ENCODE measurements at places on chromosomes 13 and 19.

- no peak for DNase-seq
Observed at GRCh38 chr13:106636492-106636891, 68.6 kb upstream of the ARGLU1 start.

GRCh38 chr13:102846261-102847015, 606 bp downstream of the ERCC5 start:
- DNase-seq = no peak

DNA sequence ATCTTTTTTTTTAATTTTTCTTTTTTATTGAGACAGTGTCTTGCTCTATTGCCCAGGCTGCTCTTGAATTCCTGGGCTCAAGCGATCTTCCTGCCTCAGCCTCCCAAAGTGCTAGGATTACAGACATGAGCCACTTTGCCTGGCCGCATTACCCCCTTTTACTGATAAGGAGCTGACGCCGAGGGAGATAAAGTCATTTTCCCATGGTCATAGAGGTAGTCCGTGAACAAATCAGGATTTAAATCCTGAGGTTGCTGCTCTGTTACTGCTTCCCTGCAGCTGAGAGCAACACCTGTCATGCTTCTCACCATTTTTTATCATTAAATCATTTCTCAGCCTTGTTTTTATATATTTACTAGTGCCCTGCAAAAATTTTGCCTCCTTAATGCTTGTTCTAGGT, 7.4 kb downstream of the CYSLTR2 start:
- no peak for DNase-seq

DNA sequence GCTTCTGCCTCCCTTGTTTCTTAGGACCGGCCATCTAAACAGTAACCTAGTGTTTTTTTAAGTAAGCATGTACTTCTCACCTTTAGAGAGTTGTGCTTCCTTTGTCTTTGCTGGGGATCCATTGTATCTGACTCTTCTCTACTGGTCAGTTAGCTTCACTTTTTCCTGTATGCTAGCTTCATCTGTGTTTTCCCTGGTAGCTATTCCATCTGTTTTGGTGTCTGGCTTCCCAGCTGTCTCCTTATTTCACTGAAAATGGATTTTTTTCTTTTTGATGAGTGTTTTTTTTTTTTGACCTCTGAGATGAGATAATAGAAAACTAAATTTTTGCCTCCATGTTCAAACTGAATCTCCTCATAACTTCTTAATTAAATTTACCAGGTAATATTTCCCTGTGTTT, 637.0 kb upstream of the SLC10A2 start:
- no peak for DNase-seq

DNA sequence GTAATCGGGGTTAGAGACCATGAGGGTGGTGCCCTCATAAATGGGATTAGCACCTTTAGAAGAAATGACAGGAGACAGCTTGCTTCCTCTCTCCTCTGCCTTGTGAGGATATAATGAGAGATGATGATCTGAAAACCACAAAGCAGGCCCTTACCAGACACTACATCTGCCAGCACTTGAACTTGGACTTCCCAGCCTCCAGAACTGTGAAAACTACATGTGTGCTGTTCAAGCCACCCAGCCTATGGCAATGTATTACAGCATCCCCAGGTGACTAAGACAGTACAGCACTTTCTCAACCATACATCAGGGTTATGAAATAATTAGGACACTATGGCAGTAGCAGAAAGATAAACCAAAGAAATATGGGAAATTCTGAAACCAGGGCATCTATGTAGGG, 7.4 kb downstream of the ZNF564 start:
- no peak for DNase-seq

GRCh38 chr13:108919036-108919907, 289.9 kb downstream of the MYO16 start:
- DNase-seq = no peak

DNA sequence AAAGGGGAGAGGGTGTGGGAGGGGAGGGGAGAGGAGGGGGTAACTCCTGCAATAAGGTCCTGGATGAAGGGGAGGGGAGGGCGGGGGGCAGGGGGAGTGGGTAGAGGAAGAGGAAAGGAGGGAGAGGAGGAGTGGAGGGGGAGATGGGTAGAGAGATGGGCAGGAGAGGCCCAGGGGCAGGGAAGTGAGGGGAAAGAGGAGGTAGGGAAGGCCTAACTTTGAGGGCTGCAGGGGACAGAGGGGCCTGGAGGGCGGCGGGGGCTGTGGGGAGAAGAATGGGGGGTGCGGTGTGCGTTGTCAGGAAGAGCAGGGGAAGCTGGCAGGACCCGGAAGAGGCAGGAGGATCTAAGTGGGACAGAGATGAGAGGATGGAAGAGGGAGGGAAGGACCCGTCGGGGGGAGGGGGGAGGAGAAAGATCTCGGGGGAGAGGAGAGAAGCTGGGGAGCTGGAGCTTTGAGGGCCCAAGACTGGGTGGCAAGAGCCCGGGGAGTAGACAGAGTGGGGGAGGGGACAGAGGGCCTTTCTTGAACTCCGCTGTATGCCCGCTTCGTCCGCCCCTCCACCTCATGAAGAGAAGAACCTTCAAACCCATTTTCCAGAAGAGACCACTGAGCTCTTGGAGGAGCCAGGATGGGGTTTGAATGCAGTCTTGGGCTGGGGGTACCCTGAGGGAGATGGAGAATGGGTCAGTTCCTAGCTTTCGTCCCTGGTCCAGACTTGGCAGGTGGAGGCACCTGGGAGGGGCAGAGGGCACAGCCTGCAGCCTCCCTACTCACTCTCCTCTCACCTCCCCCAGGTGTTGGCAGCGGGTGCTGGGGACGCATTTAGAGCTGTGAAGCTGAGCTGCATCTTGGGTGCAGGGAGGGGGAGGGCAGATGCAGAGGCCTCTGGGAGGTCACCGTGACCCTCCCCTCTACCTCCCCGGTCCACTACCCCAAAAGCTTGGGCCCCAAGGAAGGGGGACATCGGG, 778 bp upstream of the LRRC4B start:
- no peak for DNase-seq

DNA sequence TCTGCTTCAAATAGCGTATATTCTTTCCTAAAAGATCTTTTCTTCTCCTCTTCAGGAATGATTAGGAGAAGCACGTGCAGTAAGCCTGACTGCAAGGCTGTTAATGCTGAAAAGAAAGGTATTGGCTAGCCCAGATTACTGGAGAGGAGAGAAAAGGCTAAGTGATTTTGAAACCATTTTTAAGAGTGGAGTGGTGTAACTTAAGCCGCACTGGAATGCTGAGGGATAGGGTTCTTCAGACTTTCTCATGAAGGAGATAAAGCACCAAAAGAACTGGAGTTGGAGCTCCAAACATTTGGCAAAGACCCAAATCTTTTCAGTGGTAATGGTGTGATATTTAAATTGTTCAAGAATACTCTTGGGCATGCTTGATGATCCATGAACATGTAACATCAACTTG, 388.3 kb downstream of the COG6 start:
- no peak for DNase-seq

DNA sequence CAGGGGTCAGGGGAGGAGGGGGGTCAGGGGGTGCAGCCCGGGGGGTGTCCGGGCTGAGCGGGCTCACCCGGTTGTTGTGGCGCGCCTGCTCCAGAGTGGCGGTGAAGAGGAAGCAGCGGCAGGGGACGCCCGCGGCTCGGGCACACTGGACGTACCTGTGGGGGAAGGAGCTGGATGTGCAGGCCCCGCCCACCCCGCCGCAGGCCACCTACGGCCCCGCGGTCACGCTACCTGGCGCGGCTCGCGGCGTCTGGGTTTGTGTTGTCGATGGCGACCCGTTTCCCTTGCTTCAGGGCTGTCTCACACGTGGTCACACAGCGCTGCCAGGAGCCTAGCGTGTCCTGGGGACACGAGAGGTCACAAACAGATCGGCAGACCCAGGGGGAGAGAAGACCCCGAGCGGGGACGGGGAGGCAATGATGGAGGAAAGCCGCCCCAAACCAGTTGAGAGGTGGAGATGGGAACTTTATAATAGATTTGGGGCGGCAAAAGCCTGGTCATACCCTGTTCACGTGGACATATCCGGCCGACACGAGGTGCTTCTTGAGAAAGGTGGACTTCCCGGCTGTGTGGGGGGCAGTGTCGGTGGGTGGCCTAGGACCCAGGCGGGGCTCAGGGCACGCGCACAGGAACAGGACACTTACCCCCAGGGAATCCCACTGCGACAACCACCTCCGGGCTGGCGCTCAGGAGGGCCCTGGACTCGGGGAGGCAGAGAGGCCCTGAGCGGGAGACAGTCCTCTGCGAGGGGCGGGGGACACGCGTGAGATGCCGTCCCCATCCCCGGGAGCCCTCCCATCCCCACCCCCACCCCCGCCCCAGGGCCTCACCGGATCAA, 5.6 kb downstream of the PNKP start:
- no peak for DNase-seq

GRCh38 chr19:18636183-18636968, 452 bp upstream of the KLHL26 start:
- DNase-seq = peak; percentile 86

GRCh38 chr19:10567656-10568055, 1.1 kb downstream of the CDKN2D start:
- DNase-seq = no peak

- DNase-seq = no peak
Observed at GRCh38 chr13:41780715-41781706, 179.9 kb downstream of the VWA8 start.

- no peak for DNase-seq
Observed at GRCh38 chr13:50941146-50941545, 31.6 kb downstream of the RNASEH2B start.

- no peak for DNase-seq
Observed at GRCh38 chr19:34493649-34494044, 12.1 kb downstream of the WTIP start.

DNA sequence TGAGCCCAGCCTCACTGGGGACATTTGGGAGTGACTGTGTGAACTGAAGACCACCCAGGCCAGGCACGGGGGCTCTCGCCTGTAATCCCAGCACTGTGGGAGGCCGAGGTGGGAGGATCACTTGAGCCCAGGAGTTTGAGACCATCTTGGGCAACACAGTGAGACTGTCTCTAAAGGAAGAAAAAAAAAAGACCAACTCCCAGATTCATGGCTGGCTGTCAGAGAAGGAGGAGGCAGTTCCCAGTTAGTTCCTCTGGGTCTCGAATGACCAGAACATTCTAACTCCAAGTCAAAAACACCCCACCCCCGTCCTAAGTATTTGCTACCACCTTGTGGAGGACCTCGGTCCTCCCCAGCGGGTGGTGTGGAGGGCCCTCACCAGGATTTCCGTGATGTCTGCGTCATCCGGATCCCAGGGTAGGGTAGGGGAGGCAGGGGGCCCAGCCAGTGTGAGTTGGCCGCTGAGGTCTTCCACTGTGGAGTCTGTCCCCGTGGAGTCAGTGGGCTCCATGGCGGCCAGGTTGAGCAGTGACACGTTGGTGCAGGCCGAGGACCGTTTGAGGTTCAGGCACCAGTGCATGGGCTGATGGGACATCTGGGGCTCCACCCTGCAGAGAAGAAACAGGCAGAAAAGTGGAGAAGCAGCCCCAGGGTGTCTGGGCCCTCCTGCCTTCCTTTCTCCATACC, 1.3 kb downstream of the TSKS start:
- DNase-seq = no peak

DNA sequence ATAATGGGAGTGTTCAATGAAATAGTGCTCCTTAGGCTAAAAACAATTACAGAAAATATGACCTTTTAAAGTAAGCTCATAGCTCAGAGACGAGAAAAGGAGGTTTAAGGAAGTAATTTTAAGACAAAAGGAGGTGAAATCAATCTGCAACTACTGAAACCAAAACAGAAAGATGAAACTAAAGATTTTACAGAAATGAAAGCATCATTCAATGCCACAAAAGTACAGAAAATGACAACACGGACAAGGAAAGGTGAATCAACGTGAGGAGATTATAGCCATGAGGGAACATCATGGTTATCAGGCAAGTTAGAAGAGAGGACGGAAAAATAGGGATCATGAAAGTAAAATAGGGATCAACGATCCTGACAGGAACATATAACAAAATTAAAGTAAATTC, 745.2 kb downstream of the PCDH17 start:
- no peak for DNase-seq

DNA sequence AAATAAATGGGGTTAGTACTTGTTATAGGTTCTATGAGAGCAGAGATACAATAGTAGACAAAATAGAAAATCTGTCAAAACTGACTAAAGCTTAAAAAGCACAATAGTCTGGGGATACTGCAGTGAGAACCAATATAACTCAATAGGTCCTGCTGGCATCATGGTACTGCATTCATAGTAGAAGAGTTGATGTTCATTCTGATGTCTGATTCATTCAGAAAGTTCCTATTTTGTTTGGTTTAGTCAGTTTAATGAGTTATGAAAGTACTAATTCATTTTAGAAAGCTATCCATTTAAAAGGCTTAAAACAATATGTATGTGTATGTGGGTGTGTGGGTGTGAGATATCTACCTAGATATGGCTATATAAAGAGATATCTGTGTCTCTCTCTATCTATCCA, 152.8 kb downstream of the LHFPL6 start:
- DNase-seq = no peak

GRCh38 chr13:98826146-98826545, 73.7 kb upstream of the SLC15A1 start:
- no peak for DNase-seq

- DNase-seq = no peak
Observed at GRCh38 chr13:59843040-59843439, 320.7 kb downstream of the DIAPH3 start.

GRCh38 chr13:29844441-29844840, 6.0 kb downstream of the UBL3 start:
- DNase-seq = no peak

- no peak for DNase-seq
Observed at GRCh38 chr19:4130744-4131438, 7.0 kb upstream of the MAP2K2 start.

GRCh38 chr19:12984143-12984627, 11.1 kb upstream of the NFIX start:
- DNase-seq = no peak

DNA sequence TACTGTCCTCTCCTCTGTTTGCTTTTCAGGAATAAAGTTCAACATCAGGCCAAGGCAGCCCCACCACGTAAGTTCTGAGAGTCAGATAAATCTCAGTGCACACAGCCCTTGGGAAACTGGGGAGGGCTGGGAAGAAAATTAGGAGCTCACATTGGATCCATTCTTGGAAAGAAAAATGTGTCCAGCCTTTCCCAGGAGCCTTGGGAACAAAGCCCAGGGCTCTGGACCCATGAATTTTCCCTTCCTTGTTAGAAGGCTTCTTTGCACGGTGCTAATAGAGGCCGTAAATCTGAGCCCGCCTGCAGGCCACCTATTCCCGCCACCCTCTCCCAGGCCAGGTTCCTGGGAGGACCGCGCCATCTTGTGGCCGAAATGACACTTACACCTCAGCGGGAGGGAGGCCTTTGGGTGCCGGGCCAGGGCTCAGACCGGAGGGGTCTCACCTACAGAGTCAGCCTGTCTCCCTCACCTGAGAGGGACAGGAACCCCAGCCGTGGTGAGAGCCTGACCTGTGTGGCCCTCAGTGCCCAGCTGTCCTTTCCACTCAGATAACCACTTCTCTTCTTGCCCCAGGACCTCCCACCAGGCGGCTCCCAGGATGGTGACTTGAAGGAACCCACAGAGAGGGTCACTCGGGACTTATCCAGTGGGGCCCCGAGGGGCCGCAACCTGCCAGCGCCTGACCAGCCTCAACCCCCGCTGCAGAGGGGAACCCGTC, 25.1 kb upstream of the KCTD15 start:
- peak; percentile 90 for DNase-seq

All from D721Med (cell line).